Stimulated activated CD4-positive, alpha-beta T cell treated with anti-CD3 and anti-CD28 coated beads, Interleukin-2, amount 100 ng/mL, for 48 hours (primary cell): ENCODE measurements at places on chromosomes 7 and 10.

- no peak for DNase-seq
Measured at GRCh38 chr7:50203521-50203920, 101.0 kb upstream of the IKZF1 start.

DNA sequence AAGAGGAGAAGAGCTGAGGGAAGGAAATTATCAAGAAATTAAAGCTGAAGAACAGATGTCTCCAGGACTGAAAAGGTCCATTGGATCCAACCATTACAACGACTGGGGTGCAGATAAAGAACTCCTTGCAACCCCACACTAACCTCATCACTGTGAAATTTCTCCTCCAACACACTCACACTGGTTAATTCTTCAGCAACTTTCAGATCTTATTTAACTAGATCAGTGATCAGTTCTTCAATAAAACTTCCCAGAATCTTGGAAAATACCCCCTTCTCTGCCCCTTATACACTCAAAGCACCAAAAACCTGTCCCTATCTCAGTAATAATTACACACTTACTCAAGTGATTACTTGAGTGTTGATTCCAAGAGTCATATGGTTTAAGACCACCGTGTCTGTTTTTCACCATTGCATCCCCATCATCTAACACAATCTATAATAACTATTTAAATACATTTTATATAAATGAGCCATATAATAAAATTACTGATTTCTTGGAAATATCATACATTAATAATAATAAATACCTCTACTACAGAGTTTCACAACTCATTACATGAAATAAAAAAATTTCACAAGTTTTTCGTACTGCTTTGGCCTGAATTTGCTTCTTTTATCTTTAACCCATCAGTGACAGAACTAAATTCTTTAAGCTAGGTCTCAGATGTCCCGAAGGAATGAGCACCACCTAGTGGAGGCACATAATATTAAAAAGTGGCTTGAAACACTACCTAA, 123.7 kb downstream of the MPP7 start:
- peak; percentile 32 for DNase-seq

DNA sequence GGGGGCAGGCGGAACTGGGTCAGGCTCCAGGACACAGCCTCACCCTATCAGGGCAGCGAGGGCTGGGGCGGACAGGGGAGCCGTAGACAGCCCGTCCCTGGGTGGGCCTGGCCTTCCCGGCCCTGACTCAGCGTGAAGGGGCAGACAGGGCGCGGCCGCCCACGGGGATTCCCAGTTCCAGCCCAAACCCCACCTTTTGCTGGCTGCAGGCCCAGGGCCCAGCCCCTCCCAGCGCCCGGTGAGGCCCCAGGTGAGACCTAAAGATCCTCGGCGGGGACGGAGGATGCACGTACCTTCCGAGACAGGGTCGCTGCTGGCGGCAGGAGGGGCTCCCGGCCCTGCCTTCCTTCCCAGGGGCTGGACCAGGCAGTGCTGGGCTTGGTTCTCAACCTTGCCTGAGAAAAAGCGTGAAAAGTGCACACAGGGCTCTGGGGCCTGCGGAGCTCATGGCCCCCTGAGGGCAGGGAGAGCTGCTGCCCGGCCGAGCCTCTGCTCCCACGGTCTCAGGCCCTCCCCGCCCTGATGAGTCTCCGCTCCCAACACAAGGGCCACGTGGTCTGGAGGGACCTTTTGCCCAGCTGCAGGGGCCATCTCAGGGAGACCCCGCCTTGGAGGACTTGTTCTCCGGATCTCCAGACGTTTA, 43.9 kb upstream of the DNAJB6 start:
- DNase-seq = no peak

GRCh38 chr7:118449797-118450567, 225.5 kb downstream of the ANKRD7 start:
- DNase-seq = no peak

GRCh38 chr7:151552352-151553028, 32.8 kb upstream of the RHEB start:
- DNase-seq = no peak

GRCh38 chr7:128904381-128905197, 5.9 kb downstream of the KCP start:
- DNase-seq = no peak

- no peak for DNase-seq
Measured at GRCh38 chr7:121449329-121449728, 53.2 kb upstream of the FAM3C start.

- peak; percentile 11 for DNase-seq
Measured at GRCh38 chr10:127117125-127117524, 79.3 kb downstream of the INSYN2A start.

GRCh38 chr10:102701272-102701671, 12.9 kb downstream of the ARL3 start:
- DNase-seq = no peak

DNA sequence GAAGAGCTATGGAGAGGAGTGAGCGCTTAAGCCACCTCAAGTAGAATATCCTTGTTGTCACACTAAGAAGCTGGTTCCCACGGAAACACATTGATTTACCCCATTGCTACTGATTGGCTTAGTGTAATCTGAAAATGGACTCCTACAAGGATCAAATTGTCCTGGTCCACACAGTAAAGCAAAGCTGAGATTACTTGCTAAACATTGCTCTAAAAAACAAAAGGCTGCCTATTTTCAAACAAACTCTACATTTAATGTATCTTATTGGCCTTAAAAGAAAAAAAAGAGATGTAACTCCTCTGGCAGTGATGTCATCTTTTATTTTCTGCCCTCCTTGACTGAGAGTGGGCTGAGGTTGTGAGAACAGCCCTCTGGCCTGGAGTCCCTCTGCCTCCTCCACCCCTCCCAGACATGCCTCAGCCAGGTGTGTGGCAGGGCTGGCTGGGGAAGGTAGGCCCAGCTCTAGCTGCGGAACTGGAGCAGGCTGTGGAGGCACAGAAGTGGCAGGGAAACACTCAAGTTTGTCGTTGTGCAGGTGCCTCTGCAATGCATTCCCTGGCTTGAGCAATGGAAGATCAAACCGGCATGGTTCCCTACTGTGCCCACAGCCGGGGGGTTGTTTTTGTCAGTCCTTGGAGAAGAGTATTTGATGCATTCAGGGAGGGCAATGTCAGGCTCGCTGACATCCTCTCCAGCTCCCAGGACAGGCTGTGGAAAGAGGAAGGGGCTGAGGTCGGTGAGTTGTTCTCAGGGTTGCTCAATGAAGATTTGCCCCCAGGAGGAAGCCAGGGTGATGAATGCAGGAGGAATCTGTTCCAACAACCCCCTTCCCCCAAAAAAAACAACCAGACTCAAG, 9.1 kb downstream of the KLF6 start:
- DNase-seq = no peak

DNA sequence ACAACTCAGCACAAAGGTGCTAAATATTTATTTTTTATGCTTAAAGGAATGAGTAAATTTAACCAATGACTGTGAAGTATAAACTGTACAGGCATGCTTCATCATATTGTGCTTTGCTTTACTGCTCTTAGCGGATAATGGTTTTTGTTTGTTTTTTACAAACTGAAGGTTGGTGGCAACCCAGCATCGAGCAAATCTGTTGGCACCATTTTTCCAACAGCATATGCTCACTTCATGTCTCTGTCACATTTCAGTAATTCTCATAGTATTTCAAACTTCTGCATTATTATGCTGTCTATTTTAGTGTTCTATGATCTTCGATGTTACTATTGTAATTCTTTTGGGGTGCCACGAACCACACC, 22.8 kb downstream of the BRAF start:
- no peak for DNase-seq

DNA sequence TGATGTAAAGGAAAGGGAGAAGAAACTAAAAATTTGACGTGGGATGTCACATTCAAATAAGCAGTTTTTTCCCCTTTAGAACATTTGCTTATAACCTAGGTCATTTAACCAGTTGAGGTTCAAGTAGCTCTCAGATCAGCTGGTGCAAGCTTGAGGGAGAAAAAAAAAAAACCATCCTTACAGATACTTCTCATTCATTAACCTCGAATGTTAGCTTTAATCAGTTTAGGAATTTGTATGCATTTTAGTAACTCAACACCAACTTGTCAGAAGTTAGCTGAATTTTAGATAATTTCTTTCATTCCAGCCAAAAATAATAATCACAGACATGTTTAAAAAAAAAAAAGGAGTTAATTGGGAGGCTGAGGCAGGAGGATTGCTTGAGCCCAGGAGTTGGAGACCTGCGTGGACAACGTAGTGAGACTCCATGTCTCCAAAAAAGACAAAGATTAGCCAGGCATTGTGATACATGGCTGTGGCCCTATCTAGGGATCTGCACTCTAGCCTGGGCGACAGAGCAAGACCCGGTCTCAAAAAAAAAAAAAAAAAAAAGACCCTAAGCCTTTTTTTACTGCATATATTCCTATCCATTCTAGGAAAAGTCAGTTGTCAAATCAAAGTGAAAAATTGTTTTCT, 46.2 kb downstream of the BMPR1A start:
- no peak for DNase-seq

DNA sequence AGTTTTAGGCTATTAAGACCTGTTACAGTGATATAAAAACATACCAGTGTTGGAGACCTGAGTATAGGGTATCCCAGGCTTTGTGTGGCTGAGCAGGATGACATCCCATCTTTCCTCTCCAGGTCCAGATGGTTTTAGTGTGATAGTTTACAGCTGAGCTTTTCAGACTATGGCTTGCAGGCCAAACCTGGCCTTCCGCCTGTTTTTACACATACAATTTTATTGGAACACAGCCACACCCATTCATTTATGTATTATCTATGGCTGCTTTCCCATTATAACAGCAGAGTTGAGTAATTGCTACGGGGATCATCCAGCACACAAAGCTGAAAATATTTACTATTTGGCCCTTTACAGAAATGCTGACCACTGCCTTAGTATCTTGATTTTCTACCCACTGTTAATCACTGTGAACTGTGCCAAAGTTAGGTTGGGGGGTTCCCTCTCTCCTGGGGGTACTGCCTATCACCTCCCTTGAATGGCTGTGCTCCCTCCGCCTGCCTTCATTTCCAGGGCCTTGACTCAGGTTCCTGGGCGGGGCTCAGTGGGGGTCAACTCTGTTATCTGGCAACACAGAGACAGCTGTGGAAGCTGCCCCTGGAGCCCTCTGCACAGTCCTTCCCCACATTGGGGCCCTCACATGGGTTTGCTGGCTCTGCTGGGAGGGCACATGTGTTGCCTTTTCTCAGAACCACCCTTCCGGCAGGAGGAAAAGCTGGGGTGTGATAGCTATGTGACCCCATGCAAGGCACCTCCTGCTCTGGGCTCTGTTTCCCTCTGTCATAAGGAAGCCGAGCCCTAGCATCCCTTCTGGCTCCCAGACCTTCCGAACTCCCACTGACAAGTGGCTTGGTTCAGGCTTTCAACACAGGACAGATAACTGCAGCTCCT, 40.3 kb upstream of the SH2D4B start:
- DNase-seq = no peak

GRCh38 chr10:17278607-17279240, 50.7 kb downstream of the VIM start:
- no peak for DNase-seq

- DNase-seq = no peak
Measured at GRCh38 chr7:155263581-155264143, 34.0 kb upstream of the INSIG1 start.

DNA sequence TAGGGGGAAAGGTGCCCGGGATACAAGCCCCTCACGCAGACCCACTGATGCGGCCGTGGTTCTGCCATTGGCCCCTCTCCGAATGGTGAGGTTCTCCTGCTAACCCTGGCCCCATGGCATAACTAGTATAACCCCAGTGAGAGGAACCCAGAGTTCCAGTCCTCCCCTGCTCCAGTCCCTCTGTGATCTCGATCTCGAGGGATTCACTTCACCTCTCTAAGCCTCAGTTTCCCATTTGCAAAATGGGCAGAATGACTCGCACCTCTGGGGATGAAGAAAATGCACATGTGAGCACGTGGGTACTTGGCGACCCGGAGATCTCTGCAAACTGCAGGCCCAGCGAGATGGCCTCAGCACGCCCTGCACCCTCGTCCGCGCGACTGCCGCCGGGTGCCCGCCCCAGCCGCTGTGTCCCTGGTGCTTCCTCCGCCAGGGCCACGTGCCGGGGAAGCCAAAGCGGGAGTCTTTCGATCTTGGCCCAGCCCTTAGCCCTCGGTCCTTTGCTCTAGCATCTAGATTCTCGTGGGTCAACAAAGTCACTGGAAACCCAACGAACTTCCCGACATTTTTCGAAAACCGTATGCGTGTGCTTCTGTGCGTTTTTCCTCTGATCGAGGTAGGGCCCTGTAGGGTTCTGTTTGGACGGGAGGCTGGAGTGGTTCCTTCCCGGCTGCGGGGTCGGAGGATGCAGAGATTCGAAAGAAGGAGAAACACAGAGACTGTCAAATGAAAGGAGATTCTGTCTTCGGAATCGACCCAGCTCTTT, 169.8 kb downstream of the UBE2H start:
- DNase-seq = no peak

- no peak for DNase-seq
Measured at GRCh38 chr7:139753693-139754111, 24.1 kb downstream of the HIPK2 start.

- no peak for DNase-seq
Measured at GRCh38 chr7:20541608-20542349, 73.7 kb upstream of the ABCB5 start.

DNA sequence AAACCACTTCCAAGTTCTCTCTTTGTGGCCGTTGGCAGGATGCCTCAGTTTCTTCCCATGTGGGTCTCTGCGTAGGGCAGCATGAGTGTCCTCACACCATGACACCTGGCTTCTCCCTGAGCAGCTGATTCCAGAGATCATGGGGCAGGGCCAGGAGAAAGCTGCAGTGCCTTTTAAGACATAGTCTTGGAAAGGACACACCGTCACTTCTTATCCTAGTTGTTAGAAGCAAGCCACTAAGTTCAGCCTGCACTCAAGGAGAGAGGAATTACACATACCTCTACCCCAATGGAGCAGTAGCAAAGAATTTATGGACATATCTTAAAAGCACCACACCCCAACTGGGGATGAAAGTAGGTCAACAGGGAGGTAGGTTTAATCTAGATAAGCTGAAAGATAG, 16.4 kb downstream of the NODAL start:
- no peak for DNase-seq

DNA sequence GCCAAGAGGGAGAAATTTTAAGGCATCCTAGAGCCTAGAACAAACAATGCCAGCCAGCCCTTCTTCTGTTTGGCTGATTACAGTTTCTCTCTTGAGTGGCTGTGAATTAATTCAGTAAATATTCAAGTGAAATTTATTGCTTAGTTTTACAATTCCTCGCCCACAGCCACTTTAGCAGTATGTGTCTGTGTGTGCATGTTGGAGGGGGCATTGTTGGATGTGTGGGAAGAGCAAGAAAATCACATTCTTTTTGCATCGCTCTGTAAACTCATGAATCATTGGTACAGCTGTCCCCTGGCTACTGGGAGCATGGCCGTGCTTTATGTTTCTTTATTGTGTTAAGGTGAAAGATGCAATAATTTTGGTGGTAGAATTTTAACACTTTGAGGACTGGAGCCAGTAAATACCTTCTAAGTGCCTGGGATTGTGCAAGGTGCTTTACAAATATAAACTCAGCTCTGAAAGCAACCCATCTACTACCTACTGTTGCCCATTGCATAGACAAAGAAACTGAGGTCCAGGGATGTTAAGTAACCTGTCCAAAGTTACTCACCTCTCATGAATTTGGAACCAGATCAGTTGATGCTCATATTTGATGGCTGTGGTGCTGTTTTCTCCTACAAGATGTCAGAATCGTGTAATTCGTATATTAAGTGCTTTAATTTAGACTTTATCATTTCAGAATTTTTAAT, 89.9 kb upstream of the BTBD16 start:
- no peak for DNase-seq
